ENCODE measurements at places on chromosomes 1 and 21. TPM values are rescaled to one million over a fixed set of nuclear protein-coding genes. Genes with fewer than 3 reads are reported as not detected.

DNA sequence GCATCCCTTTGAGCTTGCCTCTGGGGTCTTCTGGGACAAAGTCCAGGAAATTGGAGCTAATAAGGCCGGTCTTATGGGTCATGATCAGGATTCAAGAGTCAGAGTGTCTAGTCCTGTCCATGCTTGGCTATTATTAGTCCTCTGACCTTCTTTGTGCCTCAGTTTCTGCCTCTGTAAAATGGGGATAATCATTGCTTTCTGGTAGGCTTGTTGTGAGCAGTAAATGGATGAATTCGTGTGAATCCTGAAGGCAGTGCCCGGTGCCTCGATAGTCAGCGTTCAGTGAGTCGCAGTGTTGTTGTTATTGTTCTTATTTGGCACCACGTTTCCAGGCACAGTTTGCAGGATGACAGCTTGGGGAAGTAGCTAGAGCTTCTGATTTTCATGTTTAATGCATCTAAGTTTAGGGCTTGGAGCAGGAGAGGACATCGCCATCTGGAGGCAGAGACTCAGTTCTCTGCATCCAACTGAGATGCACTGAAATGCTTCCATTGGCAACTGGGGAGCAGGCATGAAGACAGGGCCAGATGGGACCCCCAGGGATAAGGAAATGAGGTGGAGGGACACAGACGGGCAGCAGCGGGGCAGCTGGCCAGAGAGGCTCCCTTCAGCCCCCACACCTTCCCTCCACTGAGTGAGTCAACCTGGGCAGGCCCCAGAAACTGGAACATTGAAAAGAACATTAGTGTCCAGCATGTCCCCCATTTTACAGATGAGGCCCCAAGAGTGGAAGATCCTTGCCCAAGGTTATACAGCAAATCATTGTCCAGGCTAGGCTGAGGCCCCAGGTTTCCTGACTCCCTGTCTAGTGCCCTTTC lies 160.3 kb downstream of the PTPRU start:
- no peaks in the 10 kb centered on the region for H3K36me3 ChIP-seq
- H3K4me1 ChIP-seq = peaks cover 6% of the 10 kb centered on the region
- peak; percentile 28 for DNase-seq
- H3K27ac ChIP-seq = no peak overlapping the region
- no peak overlapping the region for H3K4me3 ChIP-seq
- peaks cover 6% of the 10 kb centered on the region for H3K27me3 ChIP-seq

DNA sequence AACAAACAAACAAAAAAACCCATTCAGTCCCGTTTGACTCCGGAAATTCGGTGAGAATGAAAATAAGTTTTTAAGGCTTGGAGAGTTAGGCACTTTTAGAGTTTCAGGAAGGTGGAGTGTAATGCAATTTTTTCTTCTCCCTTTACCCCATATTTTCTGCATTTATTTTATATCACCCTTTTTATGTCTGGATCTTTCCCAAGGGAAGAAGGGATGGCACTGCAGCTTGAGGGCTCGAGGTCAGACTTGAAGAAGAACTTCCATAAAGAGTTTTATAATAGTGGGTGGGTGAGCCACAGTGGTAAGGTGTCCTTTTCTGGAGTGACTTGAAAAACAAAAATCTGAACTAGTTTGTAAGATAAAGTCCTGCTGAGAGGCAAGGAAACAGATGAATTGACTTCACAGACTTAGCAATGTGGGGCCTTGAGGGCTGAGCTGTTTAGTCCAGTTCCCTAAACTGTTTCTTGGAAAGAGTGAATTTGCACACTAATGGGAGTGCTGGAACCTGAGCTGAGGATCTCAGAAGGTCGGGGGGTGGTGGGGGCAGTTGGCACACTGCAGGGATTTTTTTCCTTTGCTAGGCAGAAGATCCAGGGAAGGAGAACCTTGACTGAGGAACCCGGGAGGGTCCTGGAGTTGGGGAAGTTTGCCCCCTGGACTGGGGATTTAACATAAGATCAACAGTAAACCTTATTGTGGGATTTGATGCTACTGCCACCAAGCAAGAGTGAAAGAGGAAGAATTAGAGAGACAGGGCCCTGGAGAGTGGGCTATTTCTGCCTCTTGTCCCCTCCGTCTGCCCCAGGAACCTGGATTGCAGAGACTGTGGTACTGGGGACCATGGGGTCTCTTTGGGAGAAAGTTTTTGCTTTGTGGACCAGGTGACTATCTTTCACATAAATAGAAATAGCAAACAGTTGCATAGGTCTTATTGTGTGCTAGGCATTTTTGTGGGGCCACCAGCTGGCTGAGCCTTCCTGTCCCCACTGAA lies 1.8 kb upstream of the MEX3A start:
- no peak for DNase-seq
- H3K4me3 ChIP-seq = peak overlapping the region; percentile 95
- H3K27me3 ChIP-seq = no peaks in the 10 kb centered on the region
- peaks cover 5% of the 10 kb centered on the region for H3K36me3 ChIP-seq
- peak overlapping the region; percentile 95 for H3K27ac ChIP-seq

DNA sequence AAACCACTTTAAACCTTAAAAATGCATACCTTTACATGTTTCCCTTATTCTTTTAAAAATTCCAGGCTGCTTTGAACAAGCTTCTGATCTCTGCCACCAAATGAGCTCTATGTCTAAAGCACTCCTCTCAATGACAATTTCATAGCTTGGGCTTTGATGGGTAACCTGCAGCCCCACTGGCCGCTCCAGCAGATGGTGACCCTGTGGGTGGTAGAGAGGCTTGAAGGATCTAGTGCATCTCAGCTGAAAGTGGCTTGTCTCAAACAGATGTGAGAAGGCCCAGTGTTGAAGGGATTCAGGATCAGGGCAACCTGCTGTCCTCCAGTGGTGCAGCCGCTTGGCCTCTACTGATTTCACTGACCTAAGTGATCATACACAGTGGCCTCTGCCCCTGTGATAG lies 84.7 kb upstream of the IRF2BP2 start:
- H3K27ac ChIP-seq = no peak overlapping the region
- peaks cover 26% of the 10 kb centered on the region for H3K4me1 ChIP-seq
- DNase-seq = no peak
- no peaks in the 10 kb centered on the region for H3K36me3 ChIP-seq
- no peaks in the 10 kb centered on the region for H3K27me3 ChIP-seq
- no peak overlapping the region for H3K4me3 ChIP-seq

Gene RNPC3
- 13.2 TPM for total RNA-seq

GRCh38 chr1:87318806-87319205 lies 9.9 kb upstream of the LMO4 start:
- no peaks in the 10 kb centered on the region for H3K27me3 ChIP-seq
- H3K27ac ChIP-seq = no peak overlapping the region
- no peaks in the 10 kb centered on the region for H3K4me1 ChIP-seq
